ENCODE measurements at places on chromosomes 6 and 20.

GRCh38 chr6:26597821-26598220, 1.1 kb downstream of the ABT1 start:
- DNase-seq: peak; percentile 29

DNA sequence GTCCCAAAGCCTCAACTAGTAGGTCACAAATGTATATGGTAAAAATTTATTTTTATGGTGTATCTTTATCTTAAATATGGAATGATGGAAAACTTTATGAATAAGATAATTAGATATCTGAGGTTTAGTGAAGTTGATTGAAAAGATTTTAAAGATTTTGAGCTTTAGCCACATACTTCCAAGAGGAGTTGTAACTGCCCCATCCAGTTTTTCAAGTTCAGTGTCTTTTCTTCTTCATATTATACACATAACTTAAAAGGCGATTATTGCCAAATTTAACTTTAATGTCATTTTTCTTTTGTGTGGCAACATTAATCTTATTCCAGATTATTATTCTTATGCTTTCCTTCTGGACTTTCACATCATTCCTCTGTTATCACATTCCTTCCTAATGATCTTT, 266.4 kb downstream of the TINAG start:
- DNase-seq: peak; percentile 12

DNA sequence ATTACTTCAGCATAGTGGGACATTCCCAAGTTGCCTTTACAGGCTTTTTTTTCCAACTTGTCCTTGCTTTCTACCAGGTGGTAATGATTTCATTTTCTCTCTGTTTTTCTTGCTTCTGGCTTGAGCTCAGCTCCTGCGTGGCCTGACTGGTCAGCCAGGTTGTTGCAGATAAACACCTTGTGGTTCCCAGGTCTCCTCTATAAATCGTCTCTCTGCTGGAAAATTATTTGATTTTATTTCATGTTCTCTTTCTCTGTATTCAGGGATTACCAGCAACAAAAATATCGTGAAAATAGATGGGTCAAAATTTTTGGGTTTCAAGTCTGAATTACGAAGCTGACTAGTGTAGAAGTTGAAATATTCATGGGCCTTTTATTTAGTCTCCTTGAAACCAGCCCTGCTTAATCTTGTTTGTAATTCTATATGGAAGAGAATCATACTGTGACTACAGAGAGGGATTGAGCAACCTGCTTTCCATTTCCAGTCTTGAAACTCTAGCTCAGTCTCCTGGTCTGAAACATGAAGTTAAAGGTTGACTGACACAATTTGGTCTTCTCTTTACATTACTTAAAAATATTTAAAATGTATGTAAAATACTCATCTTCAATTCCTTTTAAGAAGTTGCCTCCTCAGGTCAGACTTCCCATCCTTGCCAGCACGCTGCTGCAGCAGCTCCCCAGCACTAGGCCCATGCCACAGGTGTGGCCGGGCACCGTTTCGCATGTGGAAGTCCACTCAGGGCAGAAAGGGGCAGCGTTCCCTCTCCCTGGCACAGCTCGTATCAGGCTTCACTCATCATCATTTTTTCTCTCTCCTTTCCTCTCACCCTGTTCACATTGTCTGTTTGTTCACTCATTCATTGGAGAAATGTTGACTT, 7.1 kb downstream of the DUSP22 start:
- DNase-seq: no peak

DNA sequence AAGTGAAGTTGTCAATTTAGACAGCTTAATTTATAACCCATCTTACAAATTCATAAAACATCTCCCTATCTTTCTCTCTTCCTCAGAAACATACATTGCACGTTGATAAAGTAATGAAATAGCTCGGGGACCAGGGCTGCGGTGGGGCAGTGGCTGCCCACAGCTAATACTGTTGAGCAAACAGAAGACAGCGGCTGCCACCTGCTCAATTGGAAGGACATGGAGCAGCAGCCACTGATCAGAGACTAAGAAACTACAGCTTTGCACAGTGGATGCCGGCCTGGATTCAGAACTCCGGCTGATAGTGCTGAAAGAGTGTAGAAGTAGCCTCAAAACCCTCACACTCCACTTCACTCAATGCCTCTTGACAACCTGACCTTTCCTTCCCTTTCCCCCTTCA, 157.9 kb upstream of the PDE10A start:
- no peak for DNase-seq

DNA sequence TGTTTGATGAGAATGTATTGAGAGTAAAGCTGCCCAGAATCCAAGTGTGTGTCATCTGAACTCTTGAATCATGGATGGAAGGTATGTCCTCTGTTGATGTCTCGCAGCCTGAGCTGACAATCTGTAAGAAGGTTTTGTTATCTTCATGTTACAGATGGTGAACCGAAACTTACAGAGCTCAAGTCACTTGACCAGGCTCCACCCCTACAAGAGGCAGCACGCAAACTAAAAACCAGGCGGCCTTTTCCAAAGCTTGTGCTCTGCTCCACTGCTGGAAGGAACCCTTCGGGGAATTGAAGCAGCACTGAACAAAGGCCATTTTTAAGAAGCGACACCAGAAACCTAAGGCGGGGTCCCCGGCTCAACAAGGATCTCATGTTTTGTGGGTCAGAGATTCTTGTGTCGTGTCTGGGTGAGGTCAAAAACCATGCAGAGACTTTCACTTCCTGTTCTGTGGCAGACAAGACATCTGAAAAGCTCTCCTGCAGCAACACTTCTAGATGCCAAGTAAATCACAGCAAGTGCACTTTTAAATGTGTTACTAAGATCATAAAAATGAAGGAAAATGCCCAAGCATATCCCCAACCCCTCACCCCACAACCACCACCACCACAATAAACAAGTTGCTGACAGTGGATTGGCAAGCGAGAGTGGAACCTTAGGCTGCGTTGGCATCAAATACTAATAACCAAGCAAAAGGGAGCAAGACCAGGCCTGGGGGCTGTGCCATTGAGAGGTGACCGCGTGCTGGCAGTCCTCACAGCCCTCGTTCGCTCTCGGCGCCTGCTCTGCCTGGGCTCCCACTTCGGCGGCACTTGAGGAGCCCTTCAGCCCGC, 27.3 kb downstream of the NQO2 start:
- DNase-seq: no peak

DNA sequence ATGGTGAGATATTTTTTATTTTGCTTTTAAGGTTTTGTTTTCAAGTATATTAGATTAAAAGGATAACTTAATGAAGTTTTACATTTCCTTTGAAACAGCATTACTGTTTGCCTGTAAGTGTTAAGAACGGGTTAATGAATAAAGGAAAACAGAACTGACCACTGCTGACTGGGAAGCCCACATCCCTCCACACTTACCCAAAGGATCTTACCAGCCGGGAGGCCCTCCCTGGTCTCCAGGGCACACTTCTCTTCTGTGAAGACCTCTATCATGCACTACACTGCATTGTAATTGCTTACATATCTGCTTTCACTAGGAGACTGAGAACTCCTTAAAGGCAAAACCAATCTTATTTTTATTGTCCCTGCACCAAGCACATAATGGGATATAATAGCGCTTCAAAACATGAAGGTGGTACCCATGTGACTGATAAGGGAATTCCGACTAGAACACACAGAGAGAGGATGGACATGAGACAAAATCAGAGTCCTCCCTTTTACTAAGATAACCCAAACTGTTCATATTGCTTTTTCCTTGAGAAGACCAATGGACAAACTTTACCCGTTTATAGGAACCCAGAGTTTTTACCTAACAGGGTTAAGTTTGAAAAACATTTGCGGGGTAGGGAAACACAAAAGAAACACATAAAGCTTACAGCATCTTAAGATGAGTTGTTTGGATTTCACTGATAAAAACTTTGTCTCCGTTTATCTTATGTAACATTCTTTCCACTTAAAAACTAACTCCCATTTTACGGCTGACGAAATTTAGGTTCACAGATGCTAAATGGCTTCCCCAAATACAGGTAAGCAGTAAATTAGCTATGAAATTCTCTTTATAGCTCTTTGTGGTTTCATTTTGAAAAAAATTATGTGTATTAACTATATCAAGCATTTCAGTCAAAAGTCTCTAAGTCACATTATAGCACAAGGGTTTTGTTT, 8.7 kb downstream of the EZR start:
- DNase-seq: no peak

GRCh38 chr6:159416891-159417560, 247.8 kb downstream of the FNDC1 start:
- no peak for DNase-seq
